ENCODE measurements at places on chromosomes 1 and 21.

- no peak for DNase-seq
Measured at GRCh38 chr1:185896863-185897262, 162.7 kb downstream of the HMCN1 start.

DNA sequence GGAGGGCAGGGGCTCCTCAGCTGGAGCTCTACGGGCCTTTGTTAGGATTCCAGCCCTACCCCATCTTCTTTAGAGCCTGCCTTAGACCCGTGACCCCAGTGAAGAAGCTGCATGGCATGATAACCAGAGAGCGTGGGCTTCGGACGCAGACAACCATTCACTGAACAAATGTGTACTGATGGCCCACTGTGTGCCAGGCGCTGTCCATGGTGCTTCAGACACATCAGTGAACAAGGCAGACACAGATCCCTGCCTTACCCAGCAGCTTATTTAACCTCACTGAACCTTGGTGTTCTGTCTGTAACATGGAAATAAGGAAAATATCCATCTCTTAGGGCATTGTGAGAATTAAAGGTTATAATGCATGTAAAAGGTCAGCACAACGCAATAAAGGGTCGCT is 9.5 kb downstream of the CHIT1 start:
- DNase-seq, result no peak

- no peak for DNase-seq
Measured at GRCh38 chr1:243312952-243313634, 57.3 kb downstream of the SDCCAG8 start.

GRCh38 chr1:197595304-197595904 is 179.9 kb downstream of the DENND1B start:
- no peak for DNase-seq

- DNase-seq, result no peak
Measured at GRCh38 chr1:208207388-208208131, 36.6 kb downstream of the PLXNA2 start.

DNA sequence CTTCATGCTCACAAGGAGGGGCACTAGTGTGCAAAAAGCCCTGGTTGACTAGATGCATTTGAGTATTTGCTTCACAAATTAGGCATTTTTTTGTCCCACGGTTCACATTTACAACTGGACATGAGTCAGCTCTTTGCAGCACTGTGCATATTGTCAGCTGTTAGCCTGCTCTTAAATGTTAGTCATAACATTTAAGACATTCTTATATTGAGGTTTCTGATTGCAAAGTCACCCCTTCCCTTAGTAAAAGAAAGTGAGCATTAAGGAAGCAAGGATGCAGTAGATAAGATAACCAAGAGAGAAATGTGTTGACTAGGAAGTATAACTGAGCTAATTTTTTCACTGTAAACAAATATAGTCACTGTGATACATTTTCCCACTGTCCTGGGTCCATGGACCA is 132.6 kb upstream of the CTTNBP2NL start:
- no peak for DNase-seq

DNA sequence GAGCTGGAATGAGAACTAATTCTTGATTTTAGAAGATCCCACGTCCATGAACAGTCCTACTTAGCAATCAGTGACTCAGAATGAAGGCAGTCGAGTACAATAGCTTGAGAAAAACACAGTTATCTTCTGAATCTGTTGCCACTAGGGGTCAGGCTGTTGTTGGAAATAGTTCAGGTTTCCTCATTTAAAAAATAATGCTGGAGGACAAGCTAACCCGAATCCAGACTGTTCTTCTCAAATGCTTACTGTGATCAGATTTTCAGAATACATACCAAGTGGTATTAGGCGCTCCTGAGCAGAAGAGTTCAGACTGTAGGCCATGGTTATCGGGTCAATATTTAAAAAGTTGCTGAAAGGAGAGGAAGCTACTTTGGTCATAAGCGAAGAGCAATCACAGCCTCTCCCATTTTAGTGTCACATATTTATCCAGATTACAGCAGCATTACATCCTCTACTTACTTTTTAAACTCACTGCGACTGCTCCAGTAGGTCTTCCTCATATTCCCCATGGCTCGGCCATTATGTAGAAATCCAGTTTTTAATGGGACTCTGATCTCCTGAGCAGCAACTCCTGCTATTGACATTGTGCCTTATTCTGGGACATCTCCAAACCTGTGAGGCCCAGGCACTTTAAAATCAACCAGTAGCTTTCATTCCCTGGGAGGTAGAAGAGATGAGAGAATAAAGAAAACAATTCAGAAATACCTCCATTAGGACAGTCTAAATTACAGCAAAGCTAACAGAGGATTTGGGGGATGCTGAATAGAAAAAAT is 10.9 kb downstream of the ERRFI1 start:
- DNase-seq, result peak; percentile 56

DNA sequence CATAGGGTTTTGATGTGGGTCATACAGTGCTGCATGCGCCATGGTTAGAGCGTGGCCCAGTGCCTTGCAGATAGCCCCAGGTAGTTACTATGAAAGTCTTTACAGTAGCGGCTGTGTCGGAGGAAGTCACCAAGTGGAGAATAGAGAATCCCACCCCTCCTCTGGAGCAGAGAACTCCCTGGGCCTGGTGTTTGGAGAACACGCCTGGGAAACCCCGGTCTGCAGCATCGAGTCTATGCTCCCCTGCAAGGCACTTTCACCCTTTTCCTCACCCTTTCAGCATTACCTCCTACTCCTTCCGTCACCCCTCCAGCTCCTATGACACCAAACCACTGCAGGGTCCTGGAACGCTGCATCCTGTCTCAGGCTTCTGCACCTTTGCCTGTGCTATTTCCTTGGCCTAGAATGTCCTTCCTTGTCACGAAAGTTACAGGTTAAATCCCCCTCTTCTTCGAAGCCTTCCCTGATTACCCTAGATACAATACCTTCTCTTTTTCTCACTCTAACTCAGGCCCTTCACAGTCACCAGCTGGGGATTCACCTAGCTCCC is 2.7 kb upstream of the SLC1A7 start:
- no peak for DNase-seq

- no peak for DNase-seq
Measured at GRCh38 chr1:186152227-186152619, 222.8 kb downstream of the TPR start.

DNA sequence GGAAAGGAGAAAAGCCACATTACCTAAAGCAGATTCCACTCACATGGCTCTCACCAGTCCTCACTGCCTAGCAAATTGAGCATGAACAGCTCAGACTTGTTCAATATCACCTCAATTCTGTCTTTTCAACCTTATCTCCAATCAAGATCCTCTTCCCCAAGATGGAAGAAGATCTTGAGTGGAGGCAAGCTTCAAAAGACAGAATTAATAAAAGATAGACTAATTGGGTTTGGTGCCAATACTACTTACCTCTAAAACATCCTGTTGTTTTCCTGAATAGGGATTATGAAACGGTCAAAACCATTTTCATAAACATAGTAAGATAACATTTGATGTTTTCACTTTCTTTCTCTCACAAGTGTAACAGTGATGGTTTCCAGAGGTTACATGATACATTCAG is 349.2 kb upstream of the PLD5 start:
- no peak for DNase-seq

DNA sequence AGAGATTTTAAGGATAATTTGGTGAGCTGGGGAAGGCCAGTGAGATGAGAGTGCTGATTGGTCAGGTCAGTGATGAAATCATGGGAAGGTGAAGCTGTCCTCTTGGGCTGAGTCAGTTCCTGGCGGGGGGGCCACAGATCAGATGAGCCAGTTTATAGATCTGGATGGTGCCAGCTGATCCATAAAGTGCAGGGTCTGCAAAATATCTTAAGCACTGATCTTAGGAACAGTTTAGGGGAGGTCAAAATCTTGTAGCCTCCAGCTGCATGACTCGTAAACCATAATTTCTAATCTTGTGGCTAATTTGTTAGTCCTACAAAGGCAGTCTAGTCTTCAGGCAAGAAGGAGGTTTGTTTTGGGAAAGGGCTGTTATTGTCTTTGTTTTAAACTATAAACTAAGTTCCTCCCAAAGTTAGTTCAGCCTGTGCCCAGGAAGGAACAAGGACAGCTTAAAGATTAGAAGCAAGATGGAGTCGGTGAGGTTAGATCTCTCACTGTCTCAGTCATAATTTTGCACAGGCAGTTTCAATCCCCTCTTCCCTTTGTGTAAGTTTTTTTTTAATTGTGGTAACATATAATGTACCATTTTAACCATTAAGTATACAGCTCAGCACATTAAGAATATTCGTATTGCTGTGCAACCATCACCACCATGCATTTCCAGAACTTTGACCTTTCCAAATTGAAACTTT is 39.4 kb downstream of the PTAFR start:
- no peak for DNase-seq

- DNase-seq, result no peak
Measured at GRCh38 chr1:111631502-111631901, 11.9 kb downstream of the RAP1A start.

DNA sequence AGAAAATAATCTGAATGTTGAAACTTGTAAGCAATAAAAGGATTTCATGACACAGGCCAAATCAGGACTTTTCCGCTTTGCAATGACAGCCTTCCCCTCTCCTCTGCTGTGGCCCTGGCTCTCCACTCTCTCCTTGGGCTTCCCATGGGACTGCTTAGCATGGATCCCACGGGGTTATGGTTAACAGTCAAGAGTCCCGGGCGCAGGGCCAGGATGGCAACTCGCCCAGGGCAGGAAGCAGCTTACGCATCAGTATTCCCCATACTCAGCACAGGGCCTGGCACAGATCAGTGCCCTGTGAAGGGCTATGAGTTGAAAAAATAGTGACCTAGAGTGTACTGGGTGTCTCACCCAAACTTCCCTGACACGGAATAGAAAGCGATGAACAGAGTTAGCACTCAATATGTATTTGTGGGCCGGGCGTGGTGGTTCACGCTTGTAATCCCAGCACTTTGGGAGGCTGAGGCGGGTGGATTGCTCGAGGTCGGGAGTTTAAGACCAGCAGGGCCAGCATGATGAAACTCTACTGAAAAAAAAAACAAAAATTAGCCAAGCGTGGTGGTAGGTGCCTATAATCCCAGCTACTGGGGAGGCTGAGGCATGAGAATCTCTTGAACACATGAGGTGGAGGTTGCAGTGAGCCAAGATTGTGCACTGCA is 29.1 kb upstream of the GRHL3 start:
- no peak for DNase-seq

DNA sequence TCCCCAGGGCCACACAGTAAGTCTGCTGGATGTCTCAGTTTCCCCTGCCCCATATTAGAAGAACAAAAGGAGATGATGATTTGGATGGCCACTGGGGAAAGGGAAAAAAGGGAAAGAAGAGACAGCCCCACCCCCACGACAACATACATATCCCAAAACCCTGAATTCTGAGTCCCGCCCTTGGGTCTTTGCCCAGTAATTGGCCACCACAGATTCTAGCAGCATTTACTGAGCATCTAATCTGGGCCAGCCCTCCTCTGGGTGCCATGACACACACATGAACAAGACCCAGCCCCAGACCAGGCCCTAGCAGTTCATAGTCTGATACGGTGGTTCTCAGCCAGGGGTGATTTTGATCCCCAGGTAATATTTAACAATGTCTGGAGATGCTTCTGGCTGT is 5.2 kb upstream of the TTC4 start:
- DNase-seq, result no peak

DNA sequence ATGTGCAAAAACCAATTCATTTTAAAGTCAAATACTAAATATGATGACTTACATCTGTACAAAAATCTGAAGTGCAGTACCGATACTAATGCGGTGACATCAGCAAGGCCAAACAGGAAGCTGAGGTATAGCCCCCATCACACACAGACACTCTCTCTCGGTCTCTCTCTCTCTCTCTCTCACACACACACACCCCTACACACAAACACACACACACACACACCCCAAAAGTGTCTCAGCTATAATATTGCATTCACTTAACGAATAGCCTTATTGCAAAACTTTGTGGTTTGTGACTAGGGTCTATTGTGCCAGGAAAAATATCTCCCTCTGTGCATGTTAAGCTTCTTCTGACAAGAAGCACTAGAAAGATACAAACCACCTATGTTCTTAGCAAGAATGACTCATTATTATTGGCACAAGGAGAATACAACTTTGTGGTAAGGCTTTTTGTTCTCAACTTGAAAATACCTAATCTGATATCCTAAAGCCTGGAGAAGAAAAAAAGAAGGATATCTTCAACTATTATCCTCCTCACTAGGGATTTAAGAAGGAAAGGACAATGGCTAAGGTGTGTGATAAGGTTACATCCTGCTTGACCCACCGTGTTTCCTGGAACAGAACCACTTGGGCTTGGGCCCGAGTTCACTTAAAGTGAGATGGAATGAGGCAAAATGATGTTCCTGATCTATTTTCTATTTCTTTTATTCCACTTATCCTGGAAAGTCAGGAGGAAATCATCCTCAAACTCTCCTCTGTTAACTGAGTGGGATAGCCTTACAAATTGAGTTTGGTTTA is 107.1 kb downstream of the NIBAN1 start:
- no peak for DNase-seq

DNA sequence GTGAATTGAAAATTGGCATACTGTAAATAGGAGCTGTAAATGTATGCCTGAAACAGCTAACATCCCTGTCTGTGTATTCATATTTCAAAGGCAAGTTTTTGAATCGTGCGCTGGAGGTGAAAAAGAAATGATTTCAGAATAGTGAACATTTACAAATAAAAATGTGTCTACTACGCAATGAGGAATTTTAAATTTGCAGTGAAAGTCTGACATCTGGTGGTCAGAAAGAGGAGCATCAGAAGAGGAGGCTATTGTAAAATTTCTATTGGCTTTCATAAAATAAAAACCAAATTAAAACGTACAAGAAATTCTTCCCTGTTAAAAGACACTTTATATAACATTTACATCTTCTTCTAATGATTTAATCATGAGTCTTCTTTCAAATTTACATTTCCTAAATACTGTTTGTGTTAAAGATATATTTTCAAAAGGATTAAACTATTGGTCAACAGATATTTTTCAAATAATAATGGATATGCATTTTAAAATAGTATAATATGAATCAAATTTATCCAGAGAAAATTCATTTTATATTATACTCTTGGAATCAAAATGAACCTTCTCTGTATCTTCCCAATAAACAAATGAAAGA is 113.7 kb upstream of the RRP15 start:
- no peak for DNase-seq

DNA sequence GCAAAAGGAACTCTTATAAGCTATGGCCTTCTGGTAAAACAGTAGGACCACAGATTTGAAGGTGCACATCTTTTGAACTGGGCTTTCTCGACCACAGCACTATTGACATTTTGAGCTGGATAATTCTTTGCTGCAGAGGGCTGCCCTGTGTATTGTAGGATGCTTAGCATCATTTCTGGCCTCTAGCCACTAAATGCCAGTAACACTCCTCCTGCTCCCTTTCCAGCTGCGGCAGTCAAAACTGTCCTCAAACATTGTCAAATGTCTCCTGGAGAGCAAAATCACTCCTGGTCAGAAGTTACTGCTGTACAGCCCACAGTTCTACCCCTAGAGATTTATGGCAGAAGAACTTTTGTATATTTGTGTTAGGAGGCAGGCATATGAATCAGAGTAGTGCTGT is 836.7 kb downstream of the PLA2G4A start:
- no peak for DNase-seq

DNA sequence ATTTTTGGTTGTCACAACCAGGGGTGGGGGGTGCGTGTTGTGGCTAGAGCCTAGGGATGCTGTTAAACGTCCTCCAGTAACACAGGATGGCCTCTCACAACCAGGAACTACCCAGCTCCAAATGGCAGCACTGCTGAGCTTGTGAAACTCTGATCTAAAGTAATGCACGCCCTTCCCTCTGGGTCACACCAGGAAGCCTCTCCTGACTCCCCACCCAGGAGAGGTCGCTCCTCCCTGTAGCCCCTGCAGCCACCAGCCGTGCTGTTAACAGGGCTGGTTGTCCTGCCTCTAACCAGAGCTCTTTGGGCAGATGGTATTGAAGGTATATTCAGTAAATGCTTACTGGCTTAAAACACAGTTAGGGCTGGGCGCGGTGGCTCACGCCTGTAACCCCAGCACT is 73.2 kb downstream of the NKAIN1 start:
- no peak for DNase-seq

- DNase-seq, result no peak
Measured at GRCh38 chr21:15252431-15252830, 187.6 kb upstream of the NRIP1 start.

All from stimulated activated CD4-positive, alpha-beta T cell treated with anti-CD3 and anti-CD28 coated beads, Interleukin-12 subunit alpha, Interleukin-12 subunit beta, amount 100 ng/mL, for 48 hours (primary cell).